ENCODE measurements at places on chromosomes 13 and 19.

DNA sequence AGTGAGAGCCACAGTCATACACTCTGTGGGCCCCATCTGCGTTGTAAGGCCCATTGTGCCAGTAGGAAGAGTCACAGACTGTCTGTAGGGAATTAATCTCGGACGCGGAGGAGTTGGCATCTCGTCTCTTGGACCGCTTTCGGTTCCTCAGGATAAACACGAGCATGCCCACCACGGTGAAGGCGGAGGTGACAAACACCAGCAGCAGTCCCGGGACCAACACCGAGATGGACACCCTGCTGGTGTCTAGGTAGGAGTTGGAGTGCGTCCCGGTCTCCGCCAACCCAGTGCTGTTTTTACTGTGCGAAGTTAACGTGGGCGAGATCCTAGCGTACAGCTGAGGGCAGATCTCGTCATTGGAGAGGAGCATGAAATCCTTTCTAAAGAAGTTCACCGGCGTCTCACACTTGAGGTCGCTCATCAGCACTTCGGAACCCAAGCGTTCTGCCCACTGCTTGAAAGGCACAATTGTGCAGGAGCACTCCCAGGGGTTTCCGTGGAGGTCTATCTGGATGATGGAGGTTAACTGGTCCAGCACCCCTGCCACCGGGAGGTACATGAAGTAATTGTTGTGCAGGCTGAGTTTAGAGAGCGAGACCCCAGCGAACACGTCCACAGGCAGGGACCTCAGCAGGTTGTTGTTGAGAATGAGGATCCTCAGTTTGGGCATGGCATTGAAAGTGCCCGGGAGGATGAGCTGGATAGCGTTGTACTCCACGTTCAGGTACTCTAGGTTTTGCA is 2.7 kb downstream of the SLITRK1 start:
- DNase-seq: no peak

DNA sequence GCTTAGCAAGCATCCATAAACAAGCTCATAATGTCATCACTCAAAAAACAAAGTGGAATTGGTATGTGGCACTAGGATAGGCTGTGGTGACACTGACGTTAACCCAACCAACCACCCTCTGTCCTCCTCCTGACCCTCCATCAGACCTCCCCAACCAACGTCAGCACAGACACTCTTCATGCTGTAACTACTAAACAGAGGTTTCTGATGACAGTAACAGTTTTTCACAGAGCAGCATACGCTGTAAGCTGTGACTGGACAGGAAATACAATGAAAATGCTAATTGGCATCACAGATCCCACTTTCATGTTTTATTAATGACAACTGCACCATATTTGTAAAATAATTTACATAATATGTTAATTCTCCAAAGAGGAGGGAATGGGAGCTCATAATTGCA is 238.0 kb downstream of the IRS2 start:
- DNase-seq: no peak

- DNase-seq: no peak
Measured at GRCh38 chr13:73412933-73413332, 354.1 kb downstream of the KLF5 start.

DNA sequence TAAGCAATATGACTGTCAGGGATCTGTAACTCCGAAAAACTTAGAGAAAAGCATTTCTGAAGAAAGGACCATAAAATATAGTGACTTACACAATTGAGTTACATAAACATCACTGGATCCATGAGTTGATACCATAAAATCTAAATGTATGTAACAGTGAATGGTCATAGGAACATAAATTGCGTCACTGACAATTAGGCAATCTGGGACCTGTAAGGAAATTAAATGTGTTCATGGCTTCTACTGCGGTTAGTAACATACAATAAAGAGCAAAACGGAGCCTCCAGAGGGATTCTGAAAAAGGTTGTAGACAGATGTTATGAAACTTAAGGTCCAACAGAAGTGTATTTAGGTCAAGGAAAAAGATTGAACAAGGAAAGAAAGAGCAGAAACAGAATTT is 27.1 kb downstream of the POU4F1 start:
- no peak for DNase-seq

GRCh38 chr19:39805104-39805503 is 26.4 kb downstream of the LEUTX start:
- DNase-seq: no peak

DNA sequence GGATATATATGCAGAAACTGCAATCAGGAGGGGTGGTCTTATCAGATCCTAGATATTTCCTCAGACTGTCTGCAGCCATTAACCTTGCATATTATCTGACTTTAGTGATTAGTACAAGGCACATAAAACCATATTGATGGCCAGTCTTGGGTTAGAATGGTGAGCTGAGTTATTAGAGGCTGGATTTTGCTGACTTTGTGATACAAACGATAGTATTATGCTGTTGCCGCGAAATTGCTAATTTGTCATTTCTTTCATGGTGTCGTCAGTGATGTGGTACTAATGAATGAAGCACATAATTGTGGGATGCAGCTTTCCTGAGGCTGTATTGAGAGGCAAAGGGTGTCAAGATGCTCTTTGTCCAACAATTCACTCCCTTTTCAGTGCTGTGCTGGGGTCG is 172.5 kb downstream of the TEX29 start:
- DNase-seq: no peak

GRCh38 chr13:79631051-79631659 is 150.2 kb downstream of the NDFIP2 start:
- no peak for DNase-seq

DNA sequence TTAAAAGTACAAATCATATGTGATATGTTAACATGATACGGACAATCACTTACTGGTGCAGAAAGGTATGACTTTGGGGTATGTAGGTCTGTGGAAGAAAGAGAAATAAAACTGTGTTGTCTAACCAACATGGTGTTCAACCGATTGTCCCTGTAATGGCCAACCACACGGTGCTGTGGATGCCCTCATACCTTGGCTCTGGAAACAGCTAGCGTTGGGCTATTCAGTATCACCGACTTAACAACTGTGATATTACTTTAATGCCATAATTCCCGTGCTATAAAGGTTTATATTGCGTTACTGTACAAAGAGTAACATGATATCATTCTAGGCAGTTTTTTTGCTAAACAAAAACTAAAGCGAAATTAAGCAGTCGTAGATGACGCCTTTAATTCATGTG is 448.3 kb downstream of the EFNB2 start:
- no peak for DNase-seq

DNA sequence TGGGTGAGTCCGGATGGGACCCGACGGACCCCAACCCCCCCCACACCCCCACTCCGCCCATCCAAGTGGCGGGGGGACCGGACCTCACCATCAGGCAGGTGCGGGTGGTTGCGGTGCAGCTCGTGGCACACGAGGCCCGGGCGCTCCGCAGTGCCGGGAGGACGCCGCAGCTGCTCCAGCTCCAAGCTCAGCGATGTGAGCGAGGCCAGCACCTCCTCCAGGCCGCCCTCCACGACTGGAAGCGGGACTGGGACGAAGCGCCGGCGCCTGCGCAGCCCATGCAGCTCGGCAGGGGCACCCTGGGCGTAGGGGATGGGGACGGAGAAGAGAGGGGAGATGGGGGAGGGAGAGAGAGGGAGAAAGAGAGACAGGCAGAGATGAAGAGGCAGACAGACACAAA is 30.1 kb upstream of the OLFM2 start:
- no peak for DNase-seq

- no peak for DNase-seq
Measured at GRCh38 chr19:35513628-35514281, at the start of gene DMKN. Gene DMKN (minus strand): TSS chr19:35513649. CDS start chr19:35513475, 174 bp downstream.

GRCh38 chr13:20782116-20782708 is 8.5 kb upstream of the EEF1AKMT1 start:
- DNase-seq: no peak

GRCh38 chr13:28338006-28338574 is 156.8 kb downstream of the FLT1 start:
- no peak for DNase-seq

GRCh38 chr19:50465986-50466705 is 10.2 kb upstream of the EMC10 start:
- no peak for DNase-seq

DNA sequence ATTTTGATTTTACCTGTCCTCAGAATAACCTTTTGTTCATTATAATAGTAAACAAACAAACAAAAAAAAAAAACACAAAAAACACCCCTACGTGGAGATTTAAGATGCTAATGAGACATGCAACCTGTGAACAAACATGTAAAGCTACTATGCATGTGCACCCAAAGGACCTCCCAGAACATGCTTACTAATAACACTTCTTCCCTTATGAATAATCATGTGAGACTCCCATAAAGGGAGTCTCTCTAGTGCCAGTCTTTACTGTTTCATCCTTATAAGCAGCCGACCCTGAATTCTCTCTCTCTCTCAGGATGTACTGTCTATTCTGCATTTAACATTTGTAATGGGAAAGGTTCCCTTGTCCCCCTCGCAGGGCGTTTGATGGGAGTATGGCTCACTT is 1051.1 kb downstream of the PCDH17 start:
- DNase-seq: no peak

GRCh38 chr13:97397267-97397666 is 36.7 kb upstream of the RAP2A start:
- no peak for DNase-seq

DNA sequence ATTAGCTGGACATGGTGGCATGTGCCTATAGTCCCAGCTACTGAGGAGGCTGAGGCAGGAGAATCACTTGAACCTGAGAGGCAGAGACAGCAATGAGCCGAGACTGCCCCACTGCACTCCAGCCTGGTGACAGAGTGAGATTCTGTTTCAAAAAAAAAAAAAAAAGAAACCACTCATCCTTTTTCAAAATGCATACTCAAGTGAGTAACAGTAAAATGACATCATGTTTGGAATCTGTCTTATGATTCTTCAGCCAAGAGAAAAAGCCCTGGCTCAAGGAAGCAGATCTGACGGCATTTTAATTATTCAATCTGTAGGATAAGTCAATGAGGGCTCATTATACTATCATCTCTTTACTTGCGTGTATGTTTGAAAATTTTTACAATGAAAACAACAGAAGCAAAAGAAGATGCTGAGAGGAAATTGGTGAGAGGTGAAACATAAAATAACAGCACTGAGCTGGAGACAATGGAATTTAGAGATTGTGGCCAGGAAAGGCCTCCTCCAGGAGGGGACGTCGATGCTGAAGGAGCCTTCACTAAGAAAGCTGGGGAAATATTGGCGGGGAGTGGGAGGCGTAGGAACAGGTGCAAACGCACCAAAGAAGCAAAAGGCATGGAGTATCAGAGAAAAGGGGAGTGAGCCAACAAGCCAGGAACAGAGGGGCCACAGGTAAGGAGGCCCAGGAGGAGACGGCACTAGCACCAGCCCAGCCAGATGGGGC is 12.9 kb upstream of the CCNE1 start:
- DNase-seq: no peak

GRCh38 chr19:50573741-50574461 is 5.7 kb upstream of the LRRC4B start:
- no peak for DNase-seq

- peak; percentile 57 for DNase-seq
Measured at GRCh38 chr19:41263042-41263849, 926 bp upstream of the HNRNPUL1 start.

- no peak for DNase-seq
Measured at GRCh38 chr19:7870571-7871436, 3.4 kb downstream of the PRR36 start.

DNA sequence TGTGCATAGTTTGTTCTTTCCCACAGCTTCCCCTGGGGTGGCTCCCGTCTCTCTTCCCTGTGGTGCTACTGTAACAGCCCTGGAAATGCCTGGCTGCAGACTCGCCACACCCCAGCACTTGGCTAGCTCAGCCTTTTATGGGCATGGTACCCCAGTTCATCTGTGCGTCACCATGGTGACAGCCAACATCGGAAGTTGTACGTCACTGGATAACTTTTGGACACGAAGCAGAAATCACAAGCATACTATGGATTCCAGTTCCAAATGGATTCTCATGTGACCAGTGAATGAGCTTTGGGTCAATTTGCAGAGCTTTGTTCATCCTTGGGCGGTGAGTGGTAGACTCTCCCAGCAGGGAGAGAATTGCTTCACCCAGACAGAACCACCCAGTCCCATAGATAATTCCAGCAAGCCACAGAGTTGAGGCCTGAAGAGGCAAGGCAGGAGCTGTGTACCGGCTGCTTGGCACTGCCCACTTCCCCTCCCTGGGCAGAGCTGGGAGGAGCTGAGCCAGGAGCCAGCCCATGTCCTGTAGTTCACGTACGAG is 54.4 kb downstream of the COL4A2 start:
- no peak for DNase-seq

DNA sequence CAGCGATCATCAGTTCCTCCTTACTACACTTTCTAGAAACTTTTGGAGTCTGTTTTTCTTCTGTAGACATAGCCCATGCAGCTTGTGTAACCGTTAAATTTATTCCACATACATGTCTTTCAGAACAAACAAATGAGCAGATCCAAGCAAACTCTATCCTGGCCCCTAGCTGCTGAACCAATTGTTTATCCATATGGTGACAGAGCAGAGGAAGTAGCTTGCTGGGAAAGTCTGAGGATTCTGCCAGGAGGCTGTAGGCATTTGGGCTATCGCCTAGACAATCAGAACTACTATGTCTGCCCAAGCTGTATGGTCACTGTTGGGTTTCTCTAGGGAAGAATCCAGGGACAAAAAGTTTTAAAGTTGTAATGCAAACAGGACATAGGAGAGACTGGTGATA is 343.7 kb downstream of the SPRY2 start:
- no peak for DNase-seq

DNA sequence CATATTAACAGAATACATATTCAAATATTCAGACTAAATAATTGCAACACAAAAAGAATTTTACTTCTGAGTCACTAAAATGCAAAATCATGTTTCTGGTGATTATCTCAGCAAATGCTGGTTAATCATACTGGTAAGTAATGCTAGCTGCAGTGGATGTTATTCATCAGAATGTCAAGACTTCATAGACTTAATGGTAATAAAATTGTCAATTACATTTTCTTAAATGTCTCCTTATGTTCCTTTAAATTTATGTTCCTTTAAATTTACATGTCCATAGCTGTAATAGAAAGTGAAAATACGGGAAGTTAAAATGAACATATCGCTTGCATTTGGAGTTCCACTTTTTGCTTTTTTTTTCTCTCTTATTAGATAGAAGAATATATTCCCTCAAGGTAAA is 853.0 kb downstream of the SLITRK6 start:
- no peak for DNase-seq

- peak; percentile 92 for DNase-seq
Measured at GRCh38 chr19:17334414-17335409, at the start of gene ANO8. Gene ANO8 (minus strand): TSS chr19:17334855. CDS start chr19:17334670, 185 bp downstream.

GRCh38 chr13:24605923-24606372 is 74.3 kb upstream of the ATP12A start:
- no peak for DNase-seq

GRCh38 chr13:25286308-25286968 is 850 bp downstream of the MTMR6 start:
- DNase-seq: no peak

- DNase-seq: no peak
Measured at GRCh38 chr19:33746159-33746558, 50.5 kb upstream of the KCTD15 start.

GRCh38 chr13:90122531-90122930 is 1225.0 kb upstream of the MIR17HG start:
- no peak for DNase-seq
